ENCODE measurements at places on chromosomes 16 and 17.
A peak's percentile ranks its signal among the peaks of the same experiment; 100 is the strongest.

DNA sequence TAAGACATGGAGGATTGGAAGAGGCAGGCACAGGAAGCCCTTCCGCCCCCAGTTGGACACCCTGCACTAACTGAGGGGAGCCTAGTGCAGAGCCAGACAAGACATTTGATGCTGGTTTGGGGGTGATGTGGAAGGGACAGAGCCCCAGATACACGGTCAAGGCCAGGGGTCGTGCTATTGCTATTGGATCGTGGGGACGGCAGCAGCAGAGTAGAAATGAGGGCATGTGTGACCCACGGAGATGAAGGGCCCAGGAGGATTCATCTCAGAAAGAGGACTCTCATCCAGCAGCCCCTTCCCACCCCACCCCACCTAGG is 2.0 kb upstream of the VAMP2 start:
- DNase-seq = no peak

GRCh38 chr17:40577611-40578065 is 12.4 kb upstream of the CCR7 start:
- no peak for DNase-seq

- DNase-seq = no peak
These were observed 66.1 kb upstream of the SREBF1 start for GRCh38 chr17:17902877-17903276.

GRCh38 chr17:80274331-80274730 is 13.7 kb downstream of the RNF213 start:
- no peak for DNase-seq

DNA sequence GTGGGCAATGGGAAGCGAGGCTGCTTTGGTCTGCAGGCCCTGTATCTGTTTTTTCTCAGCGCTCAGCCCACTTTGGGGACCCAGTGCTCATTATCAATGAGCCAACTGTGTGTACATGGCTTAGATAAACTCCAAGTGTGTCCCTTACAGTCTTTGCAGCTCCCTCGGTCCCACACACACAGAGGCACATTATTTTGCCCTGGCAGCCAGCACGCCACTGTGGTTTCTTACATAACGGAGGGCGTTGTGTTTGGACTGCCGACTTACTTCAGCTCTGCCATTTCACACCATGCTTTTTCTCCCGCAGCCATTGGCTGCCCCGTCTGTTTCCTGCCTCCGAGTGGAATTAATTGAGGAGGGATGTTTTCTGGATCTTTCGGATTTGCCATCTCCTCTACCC is 56.5 kb upstream of the CLEC18A start:
- no peak for DNase-seq

DNA sequence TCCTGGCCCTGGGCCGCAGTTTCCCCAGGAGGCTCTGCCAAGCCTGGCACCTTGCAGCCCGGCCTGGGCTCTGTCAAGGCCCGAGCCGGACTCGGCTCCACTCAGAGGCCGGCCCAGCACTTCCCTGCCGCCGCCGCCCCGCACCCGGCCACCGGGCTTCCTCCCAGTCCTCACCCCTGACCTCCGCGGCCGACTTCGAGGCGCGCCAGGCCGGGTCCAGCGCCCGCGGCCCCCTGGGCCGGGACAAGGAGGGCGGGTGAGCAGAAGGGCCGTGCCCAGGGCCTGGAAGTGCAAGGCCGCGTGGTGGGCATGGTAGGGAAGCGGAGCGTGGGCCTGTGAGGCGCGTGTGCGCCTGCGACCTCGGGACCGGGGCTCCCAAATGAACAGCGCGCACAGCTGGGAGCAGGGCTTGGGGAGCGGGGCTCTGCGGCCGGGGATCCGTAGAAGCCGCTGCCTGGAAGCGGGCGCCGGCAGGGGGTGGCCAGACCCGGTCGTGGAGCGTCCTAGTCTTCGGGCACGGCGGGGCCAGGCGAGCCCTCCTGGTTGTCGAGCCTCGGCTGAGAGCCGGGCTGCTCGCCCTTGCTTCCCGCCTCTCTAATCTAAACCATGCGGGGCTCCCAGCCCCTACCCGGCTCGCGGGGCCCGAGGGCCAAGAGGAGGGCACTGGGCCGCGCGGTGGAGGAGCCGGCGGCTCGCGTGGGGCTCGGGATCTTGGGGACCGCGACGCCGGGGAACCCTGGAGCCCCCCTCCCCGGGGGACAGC is 503 bp upstream of the TBX4 start:
- no peak for DNase-seq

GRCh38 chr17:18356624-18357023 is 6.7 kb downstream of the SHMT1 start:
- no peak for DNase-seq

GRCh38 chr17:35898283-35899070 is 18.3 kb upstream of the CCL5 start:
- DNase-seq = no peak

- DNase-seq = no peak
These were observed 2.3 kb upstream of the PHF12 start for GRCh38 chr17:28953444-28954118.

GRCh38 chr16:68015681-68016080 is at the start of gene DPEP2NB:
DPEP2NB (minus strand) TSS chr16:68015911; CDS start chr16:68015770, 141 bp downstream.
- no peak for DNase-seq

- DNase-seq = no peak
These were observed at the start of gene TMED6 for GRCh38 chr16:69351309-69352027. TMED6 (minus strand) TSS chr16:69351786; CDS start chr16:69351753, 33 bp downstream.

DNA sequence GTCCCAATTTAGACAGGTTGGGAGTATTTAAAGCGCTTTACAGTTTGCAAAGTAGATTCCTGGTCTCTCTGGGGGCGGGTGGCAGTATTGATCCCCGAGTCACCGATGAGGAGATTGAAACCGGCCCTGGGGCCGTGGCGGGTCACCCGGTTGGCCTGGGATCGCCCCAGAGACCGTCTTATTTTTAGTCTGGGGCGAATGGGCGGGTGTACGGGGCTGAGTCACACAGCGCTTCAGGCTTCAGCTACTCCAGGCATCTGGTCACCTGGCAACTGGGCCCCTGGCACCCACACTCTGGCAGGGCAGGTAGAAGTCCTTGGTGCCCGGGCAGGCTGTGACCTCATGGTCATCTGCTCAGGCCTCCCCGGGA is 669 bp downstream of the MIEF2 start:
- DNase-seq = no peak

GRCh38 chr17:45747911-45748310 is 36.2 kb upstream of the CRHR1 start:
- DNase-seq = no peak

DNA sequence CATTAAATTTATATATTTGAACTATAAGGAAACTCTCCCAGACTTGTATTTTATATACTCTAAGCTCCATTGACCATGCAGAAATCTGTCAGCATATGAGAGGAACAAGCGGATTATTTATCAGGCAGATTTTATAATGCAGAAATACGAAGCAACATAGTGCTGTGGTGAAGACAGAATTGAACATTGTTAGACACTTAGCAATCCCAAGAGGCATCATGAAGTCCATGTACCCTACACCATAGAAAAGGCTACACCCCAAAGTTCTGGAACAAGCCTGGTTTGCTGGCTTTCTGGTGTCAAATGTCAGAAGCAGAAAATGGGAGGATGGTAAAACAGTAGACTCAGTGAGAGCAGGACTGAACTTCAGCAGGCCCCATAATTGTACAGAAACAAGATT is 241.1 kb downstream of the PRKCA start:
- no peak for DNase-seq

GRCh38 chr17:79361221-79361734 is 249.6 kb downstream of the RBFOX3 start:
- DNase-seq = no peak

DNA sequence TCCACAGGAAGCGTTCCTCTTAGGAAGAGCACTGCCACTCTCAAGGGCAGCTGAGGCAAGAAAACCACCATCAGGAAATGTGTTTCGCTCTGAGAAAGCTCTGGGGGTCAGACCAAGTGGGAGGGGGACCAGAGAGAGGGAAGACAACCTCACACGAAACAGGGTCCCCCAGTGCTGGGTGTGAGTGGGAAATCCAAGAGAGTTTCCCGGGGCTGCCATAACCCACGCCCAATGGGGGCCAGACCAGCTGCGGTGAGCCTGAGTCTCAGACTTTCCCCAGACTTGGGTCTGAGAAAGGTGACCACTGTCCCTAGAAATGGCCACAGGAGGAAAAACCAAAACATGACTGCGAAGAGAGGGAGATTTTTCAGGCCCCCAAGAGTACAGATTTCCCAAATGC is 14.5 kb downstream of the DNAH17 start:
- DNase-seq = no peak

GRCh38 chr16:66920299-66920590 is 1.6 kb upstream of the CDH16 start:
- no peak for DNase-seq

GRCh38 chr17:80963812-80964543 is 27.7 kb upstream of the CHMP6 start:
- no peak for DNase-seq

DNA sequence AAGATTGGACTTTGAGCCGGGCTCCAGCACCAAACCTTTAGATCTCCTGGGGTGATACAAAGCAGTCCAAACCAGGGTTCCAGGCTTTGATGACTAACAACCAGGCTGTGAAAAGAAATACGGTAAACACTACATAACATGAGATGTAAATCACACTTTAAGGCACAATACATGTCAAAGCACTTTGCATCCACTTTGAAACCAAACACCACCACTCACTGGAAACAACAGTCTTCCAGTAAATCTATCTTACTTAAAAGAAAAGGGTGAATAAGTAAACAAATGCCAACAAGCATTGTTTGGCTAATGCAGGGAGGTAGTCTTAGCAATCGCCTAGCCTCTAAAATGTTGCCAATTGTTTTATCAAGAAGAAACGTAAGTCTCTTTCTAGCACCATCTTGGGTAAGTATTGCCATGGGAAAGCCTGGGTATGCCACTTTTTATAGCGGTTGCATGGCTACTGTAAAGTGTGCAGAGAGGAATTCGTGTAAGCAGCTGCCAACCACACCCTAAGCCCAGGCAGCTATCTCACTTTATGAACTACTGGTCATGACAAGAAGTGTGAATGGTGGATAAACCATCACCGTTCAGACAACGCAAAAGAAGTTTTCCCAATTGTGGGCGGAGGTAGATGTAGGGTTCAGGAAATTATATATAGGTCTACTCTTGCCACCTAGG is 267.4 kb upstream of the PSMD7 start:
- no peak for DNase-seq

DNA sequence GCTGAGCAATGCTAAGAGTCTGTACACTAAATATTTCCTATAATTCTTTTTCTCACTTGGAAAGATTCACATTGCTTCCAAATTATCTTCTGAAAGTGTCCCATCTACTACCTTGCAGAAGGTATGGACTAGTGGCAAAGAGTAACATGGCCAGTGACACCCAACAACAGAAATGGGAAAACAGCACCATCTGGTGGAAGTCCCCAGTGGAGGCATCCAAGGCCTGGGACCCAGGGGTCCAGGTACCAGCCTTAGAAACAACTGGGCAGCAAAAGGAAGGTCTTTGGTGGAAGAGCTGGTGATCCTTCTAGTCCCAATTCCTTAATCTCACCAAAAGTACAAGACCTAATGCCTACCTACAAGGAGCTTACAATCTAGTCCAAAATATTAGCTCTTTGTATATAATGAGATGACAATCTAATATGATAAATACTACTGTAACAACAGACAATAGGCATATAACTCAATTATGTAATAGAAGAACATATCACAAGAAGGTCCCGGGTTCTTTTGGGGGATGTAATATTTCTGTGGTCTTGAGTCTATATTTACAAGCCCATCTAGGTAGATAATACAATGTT is 55.3 kb downstream of the SKAP1 start:
- no peak for DNase-seq

DNA sequence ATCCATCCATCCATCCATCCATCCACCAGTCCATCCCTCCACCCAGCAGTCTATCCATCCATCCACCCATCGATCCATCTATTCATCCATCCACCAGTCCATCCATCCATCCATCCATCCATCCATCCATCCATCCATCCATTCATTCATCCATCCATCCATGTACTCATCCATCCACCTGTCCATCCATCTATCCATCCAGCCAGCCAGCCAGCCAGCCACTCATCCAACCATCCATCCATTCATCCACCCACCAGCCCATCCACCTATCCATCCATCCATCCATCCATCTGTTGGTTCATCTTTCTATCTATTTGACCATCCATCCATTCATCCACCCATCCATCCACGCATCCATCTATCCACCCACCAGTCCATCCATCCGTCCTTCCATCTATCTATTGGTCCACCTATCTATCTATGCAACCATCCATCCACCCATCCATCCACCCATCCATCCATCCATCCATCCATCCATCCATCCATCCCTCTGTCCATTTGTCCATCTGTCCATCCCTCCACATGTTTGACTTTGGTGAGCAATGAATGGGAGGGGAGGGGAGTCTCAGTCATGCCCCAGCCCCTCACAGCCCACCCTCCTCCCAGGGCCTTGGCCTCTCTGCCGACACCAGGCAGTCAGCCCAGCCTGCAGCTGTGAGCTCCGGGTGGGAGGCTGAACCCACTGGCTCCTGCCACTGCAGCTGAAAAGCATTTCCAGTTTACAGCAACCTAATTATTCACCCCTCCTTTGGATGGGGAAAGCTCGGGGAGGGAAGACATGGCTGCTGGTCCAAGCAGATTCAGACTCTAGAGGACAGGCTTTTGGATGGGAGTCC is 38.1 kb upstream of the SSTR5 start:
- DNase-seq = no peak

GRCh38 chr17:7687072-7687907 is at the start of gene TP53:
TP53 (minus strand) TSS chr17:7687490; CDS start chr17:7676594, 10,896 bp downstream.
- DNase-seq = peak; percentile 69

DNA sequence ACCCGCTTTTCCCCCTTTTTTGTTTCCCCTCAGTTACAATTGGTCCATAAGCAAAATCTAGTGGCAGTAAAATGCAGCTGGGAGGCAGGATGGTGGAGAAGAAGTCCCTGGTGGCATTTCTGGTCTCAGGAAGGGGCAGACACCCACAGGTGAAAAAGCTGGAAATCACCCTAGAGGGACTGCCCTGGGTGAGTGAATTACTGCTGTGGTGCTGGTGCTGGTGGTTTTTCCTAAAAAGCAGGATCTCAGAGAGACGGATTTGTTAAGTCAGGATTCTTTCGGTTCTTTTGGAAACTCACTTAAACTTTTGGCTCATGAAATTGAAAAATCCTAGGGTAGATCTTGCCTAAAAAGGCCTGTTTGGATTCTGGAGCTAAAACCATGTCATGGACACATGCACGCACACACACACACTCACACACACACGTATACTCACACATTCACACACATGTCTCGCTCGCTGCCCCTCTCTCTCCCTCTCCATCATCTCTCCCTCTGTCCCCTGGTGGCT is 65.8 kb downstream of the NKD1 start:
- no peak for DNase-seq

- no peak for DNase-seq
These were observed 134.2 kb downstream of the AATF start for GRCh38 chr17:37082985-37083384.

DNA sequence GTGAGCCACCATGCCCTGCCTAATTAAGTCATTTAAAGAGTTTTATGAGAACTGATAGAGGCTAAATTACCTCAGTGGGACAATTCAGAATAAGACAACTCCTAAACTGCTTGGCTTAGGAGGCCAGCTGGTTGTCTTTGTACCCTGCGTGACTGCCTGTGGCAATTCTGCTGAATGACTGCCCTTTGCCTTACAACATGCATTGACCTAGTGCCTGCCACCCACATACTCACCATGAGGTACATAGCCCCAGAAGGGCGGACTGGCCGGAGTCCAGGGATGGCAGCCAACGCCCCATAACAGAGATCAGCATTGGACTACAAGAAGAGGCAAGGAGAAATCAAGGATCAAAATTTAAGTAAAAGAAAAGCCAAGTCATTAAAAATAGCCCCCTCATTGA is 7.3 kb downstream of the TAT start:
- DNase-seq = no peak

- DNase-seq = no peak
These were observed 12.9 kb downstream of the CMIP start for GRCh38 chr16:81457326-81458133.
